ENCODE measurements at places on chromosomes 5 and 9.
A peak's percentile ranks its signal among the peaks of the same experiment; 100 is the strongest.

- DNase-seq, result peak; percentile 100
These were observed at the start of gene SLC25A25 for GRCh38 chr9:128067645-128068385. Gene SLC25A25, plus strand, starts transcription at chr9:128068232. Its CDS starts 88 bp downstream, at chr9:128068320.

DNA sequence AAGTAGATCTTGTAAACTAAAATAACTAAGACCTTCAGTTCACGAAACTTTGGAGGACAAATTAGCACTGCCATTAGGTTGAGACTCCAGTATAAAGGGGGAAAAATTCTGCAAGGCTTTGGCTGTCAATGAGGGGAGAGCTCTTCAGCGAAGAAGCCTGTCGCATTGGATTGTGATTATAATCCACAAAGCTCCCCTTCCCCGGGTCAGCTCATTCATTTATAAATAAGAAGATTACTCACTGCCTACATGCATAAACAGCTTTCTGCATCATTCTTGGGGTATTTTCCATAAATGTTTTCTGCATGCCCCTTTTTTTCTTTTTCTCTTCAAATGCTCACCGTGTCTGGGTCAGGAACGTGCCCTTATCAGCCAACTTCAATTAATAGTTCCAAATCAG, 196.7 kb downstream of the EBF1 start:
- no peak for DNase-seq

- DNase-seq, result no peak
These were observed 36.4 kb downstream of the ZNF366 start for GRCh38 chr5:72470826-72471225.

GRCh38 chr9:124149992-124150391, 107.8 kb upstream of the NEK6 start:
- no peak for DNase-seq

- no peak for DNase-seq
These were observed 91.8 kb upstream of the ACO1 start for GRCh38 chr9:32292611-32293010.

GRCh38 chr5:440401-441201, 2.4 kb upstream of the EXOC3 start:
- DNase-seq, result no peak

GRCh38 chr5:165928971-165929370, 2362.5 kb upstream of the WWC1 start:
- no peak for DNase-seq

GRCh38 chr5:132321109-132321721, 27.0 kb downstream of the SLC22A4 start:
- DNase-seq, result no peak

- DNase-seq, result peak; percentile 50
These were observed 568.1 kb upstream of the WWC1 start for GRCh38 chr5:167723254-167723871.

- no peak for DNase-seq
These were observed 46.6 kb downstream of the MVB12B start for GRCh38 chr9:126373241-126373640.

DNA sequence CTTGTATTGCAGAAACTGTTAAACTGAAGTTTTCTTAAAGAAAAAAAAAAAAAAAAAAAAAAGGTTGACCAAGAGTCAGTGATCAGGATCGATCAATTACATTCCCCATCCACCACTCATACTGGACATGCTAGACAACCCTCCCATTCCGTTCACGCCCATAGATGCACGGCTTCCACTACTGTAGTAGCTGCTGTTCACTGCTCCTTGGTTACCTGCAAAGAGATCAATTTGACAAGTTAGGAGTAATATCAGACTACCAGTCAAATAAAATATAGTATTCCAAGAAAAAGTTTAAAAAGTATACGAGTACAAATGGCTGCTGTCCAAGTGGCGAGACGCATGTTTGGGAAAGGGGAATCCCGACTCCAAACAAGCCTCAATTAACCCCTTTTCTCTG, 8.7 kb downstream of the HNRNPH1 start:
- no peak for DNase-seq

DNA sequence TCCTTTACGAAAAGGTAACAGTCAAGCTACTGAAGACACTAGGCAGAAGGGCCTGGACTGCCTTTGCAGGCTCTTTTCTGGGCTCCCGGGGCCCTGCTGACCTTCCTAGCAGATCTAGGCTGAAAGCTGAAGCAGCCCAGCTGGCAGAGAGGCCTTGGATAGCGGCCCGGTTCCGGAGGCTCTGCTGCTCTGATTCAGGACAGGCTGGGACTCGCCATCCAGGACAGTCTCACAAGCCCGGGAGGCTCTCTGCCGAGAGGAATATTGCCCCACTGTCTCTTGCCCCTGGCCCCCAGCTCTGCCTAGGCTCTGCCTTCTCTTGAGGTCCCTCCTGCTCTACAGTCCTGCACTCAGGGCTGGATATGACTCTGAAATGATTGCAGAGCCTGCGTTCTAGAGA, 67.8 kb downstream of the PSD2 start:
- no peak for DNase-seq

DNA sequence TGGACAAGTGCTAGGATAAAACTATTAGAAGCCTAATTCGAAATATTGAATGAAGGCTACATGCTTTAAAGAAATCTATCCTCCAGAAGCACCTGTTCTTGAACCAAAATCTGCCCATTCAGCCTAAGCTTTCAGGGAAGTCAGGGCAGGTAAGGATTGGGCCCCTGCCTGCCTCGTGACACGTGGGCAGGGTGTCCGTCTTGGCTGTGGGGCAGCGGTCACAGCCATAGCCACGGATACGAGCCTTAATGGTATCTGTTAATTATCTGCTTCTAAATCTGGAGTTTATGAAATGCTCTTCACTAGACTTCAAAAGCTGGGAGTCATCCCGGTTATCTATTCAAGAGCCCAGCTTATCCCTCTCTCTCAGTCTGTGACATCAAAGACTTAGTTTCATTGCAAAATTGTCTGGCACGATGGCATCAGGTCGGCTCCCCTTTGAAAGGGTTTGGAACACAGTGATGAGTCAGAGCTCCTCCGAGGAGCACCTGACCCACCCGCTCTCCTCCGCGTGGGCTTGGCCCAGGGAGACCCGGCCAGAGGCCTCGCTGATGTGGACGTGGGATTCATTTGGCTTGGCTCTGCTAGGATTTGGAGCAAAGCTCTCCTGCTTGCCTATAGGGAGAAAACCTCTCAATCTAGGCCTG, 135.9 kb downstream of the MACROH2A1 start:
- no peak for DNase-seq

- DNase-seq, result no peak
These were observed 12.6 kb upstream of the UGT3A2 start for GRCh38 chr5:36079200-36079781.

GRCh38 chr5:74124826-74125225, 498.8 kb downstream of the ARHGEF28 start:
- DNase-seq, result no peak

GRCh38 chr5:73160239-73160671, 12.7 kb upstream of the TMEM174 start:
- DNase-seq, result no peak

- no peak for DNase-seq
These were observed 2.7 kb upstream of the CKMT2 start for GRCh38 chr5:81230416-81230815.

DNA sequence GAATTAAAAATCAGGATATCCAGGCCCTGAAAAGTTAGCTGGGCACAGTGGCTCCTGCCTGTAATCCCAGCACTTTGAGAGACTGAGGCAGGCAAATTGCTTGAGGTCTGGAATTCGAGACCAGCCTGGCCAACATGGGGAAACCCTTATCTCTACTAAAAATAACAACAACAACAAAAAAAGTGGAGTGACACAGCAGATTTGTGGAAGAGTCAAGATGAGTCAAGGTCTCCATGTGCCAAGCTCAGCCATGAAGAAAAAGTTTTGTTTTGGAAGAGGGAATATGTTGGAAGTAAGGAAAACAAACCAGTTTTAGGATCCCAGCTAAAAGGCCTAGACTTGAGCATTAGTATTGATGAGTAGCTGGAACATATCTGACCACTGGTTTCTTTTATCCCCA, 14.7 kb downstream of the LRRC70 start:
- no peak for DNase-seq

- no peak for DNase-seq
These were observed 20.5 kb upstream of the MRNIP start for GRCh38 chr5:179879003-179879689.

DNA sequence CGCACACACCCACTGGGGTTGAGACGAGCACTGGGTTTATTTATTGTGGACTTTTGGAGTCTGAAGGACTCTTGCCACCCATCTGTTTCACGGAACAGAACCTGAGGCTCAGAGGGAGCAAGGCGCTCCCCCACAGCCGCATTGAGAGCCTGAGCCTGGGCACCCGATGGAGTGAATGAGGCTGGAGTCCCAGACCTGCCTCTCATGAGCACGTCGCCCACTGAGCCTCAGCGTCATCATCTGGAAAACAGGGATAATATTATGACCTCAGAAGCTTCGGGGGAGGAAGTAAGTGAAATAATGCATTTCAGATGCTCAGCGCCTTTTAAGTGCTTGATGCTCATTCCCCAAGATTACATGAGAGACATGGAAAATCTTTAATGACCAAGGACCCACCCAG, 5.5 kb downstream of the NEK6 start:
- DNase-seq, result no peak

- no peak for DNase-seq
These were observed 23.9 kb downstream of the LECT2 start for GRCh38 chr5:135930949-135931295.

DNA sequence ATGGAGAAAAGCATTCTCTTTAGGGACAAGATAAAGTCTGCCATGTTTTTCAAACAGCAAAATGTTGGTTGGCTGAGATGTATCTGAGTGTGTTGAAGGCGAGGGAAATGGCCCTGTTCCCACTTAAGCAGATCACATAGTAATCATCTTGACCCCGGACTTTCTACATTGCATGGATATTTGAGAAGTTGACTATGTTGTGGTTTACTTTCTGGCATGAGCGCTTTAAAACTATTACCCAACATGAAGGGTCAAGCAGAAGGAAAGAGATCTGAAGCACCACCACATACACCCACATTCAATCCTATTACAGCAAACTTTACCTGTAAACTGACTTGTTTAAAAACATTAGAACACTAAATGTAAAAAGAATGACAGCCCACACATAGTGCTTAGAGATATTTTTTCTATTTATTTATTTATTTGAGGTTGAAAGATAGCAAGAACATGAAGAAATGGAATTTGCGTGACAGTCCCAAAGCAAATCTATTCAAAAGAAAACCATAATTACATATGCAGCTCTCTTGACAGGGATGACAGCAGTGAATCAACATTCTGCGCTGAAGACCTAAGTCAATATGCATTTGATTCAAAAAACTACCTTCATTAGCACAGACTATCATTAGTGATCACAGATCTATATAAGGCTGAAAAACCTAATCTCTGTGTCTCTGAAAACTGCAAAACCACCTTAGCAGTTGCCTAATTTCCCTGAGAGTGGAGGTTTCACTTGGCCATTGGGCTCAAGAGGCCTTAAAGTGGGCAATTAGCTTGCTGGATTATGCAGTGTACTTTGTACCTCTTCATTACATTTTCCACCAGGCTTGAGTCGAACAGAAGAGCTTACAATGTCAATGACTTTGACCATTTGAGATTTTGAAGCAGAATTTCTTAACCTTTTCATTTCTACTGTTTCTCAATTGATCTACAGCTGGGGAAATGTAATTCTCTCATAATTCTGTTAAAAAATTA, 195.0 kb downstream of the PDE4D start:
- DNase-seq, result no peak

DNA sequence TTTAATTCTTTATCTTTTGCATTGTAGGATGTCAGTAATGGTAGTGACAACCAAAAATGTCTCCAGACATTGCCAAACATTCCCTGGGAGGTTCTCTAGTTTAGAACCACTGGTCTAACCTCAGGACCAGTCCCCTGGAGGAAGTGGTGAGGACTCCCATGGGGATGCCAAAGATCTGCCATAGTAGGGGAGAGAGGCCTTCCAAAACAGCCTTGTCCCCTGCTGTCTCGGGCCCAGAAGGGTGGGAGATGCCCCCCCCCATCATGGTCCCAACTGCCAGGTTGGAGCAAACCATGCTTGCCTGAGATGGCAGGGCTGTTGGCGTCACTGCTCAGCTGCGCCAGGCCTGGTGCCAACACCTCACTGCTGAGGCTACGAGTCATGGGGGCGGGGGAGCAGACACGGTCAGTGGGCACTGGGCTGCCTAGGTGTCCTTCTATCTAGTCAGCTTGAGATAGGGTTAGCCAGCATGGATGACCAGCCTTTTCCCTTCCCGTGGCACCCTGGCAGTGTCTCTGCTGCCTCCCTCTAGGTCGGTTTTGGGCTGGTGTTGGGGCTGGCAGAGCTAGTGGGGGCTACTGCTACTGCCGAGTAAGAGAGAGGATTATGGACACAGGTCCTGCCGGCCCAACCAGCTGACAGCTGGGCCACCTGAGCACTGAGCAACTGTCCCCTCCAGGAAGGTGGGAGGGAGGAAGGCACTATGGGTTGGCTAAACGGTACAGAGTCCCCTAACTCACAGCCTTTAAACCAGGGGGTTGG, 8.3 kb upstream of the CXXC5 start:
- no peak for DNase-seq

- no peak for DNase-seq
These were observed 16.2 kb downstream of the GDNF start for GRCh38 chr5:37823433-37824152.

DNA sequence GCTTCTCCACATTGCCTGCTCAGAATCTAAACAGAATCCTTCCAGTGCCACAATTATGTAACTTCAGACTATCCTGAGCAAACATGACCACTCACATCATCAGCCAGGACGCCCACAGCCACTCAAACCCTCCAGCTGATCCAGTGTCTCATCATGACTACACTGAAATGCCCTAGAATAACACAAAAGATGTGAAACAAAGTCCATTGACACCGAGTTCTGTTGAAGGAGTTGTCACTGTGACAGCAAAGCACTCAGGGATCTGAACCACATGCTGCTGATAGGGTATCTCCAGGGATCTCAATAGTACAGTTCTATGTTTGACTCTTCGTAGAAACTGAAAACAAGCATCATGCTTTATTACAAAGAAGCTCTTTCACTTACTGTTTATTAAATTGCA, 150.2 kb downstream of the GABBR2 start:
- no peak for DNase-seq

DNA sequence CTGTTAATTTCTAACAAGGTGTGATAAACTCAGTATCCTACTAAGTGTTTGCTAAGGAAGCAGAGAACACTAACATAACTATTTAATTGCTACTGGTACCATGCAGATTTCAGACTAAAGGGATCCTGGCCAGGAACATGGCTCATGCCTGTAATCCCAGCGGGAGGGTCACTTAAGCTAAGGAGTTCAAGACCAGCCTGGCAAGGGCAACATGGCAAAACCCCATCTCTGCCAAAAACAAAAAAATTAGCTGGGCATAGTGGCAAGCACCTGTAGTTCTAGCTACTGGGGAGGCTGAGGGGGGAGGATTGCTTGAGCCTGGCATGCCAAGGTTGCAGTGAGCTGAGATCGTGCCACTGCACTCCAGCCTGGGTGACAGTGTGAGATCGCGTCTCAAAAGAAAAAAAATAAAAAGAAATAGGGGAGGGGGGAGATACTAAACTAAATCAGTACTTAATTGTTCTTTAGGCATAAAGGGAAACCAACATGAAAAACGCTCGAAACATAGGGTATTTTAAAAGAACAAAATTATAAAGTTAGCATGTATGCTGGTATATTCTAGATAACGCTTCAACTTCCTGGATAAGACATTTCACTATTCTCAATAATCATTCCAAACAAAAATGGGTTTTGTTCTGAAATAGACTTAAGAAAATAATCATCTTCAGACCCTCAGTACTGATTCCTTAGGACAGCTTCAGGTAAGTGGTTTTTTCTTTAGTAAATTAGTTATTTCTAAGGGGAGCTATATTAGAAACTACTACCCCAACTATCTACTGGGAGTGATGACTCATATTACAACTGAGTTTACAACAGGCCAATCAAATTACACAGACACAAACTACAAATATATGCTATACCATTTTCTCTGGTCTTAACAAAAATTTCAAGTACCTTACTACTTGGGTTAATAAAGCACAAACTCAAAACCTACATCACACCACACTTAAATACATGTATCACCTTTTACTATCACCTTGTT, 3.5 kb downstream of the PANK3 start:
- no peak for DNase-seq
